Naive thymus-derived CD8-positive, alpha-beta T cell (primary cell): ENCODE measurements at places on chromosomes 6 and 20.

- no peak for DNase-seq
These were observed 59.7 kb upstream of the NT5E start for GRCh38 chr6:85390105-85390728.

DNA sequence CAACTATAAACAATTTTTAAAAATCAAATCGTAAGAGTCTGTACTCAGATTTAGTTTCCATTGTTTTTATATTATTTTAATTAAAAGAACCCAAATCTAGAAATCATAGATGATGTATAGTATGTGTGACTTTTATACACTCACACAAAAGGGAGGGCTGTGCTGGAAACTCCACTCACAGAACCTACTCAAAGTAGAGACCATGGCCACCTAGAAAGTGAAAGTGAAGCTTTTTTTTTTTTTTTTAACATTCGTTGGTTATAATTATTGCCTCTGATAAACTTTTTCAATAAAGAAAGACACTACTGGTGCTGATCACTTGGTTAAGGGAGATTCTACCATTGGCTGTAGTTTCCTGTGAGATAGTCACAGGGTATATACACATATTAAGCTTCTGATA lies 37.9 kb upstream of the PRL start:
- no peak for DNase-seq

GRCh38 chr6:134111062-134111677 lies 58.7 kb upstream of the SLC2A12 start:
- peak; percentile 38 for DNase-seq

DNA sequence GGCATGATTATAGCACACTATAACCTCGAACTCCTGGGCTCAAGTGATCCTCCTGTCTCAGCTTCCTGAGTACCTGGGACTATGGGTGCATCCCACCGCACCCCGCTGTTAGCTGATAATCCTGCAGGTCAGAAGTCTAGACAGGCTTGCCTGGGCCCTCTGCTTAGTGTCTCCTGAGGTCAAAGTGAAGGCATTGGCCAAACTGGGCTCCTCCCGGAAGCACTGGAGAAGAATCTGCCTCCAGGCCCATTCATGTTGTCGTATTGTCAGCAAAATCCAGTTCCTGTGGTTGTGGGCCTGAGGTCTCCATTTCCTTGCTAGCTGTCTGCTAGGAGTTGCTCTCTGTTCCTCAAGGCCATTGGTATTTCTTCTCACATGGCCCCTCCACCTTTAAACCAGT lies 6.3 kb upstream of the MROH8 start:
- DNase-seq, result no peak

DNA sequence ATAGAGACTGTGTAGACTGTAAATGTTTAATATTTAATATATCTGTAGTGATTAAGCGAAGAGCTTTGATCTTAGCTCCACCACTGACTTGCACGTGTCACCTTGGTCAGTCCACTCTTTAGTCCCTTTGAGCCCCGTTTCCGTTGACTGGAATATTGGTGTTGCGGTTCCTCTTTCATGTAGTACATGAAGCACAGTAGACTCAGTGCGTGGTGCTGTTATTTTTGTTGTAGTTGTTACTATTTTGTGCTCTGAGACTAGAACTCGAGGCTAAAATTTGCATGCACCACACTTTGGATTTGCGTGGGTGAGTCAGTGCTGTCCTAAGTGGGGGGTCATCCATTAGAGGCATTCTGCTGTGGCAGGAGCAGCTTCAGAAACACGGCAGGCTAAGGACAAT lies 291.4 kb downstream of the QKI start:
- no peak for DNase-seq

GRCh38 chr6:51057296-51057695 lies 238.6 kb downstream of the TFAP2B start:
- no peak for DNase-seq

DNA sequence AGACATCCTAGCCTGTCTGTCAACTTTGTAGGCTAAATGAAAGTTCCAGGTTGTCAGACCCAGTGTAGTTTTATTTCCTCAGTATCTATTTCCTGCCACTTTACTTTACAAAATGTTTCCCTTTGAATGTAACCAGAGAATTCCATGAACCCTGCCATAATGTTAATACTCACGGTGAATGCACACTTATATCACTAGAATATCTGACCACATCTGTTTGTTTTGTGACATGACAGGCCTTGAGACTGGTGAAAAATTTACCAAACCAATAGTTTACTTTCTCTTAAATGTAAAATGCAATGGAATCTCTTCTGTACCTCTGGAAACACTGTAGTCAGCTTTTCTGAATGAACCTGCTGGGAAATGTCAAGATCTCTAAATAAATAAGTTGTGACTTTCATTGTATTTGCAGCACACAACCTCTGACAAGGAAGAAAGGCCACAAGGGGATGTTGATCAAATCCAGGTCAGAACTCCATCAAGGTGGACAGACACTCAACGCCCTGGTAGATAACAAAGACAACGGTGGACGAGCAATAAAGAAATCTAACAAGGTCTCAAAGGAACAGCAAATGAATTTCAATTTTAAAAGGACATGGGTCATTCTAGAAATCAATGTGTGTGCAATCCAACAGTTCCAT lies 59.2 kb downstream of the BACH2 start:
- DNase-seq, result no peak

GRCh38 chr6:151544453-151544852 lies 50.6 kb downstream of the CCDC170 start:
- no peak for DNase-seq

GRCh38 chr20:35077872-35078271 lies 14.7 kb downstream of the TRPC4AP start:
- DNase-seq, result no peak

DNA sequence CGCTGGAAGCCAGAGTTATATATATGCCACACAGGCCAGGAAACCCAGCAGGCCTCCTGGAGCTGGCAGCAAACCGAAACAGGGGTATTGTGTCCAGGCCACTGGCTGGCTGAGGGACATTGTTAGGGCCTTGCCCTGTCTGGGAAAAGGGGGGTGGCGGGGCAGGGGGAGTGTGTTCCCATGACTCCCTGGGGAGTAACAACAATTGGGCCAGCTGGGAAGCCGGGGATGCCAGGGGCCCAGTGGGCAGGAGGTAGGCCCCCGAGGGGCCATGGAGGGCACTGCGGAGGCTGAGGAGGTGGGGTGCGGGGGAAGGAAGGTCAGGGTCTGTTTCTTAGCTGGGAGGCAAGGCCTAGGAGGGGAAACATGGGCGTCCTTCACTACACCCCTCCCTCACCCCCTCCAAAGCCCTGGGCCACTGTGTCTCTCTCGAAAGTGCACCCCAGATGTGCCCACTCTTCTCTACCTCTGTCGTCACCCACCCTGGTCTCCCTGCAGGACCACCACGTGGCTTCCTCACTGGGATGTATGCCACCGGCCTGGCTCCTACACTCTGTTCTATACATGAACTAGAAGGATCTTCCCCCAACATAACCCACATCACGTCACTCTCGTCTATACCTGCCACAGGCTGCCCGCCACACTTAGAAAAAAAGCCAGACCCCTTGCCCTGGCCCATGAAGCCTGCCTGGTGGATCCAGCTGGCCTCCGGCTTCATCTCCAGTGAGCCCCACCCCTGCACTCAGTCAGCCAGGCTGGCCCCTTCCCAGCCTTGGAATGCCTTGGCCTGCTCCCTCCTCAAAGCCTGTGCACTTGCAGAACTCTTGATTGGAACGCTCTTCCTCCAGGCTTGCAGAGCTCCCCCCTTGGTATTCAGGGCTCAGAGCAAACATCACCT lies 7.8 kb upstream of the E2F1 start:
- no peak for DNase-seq

DNA sequence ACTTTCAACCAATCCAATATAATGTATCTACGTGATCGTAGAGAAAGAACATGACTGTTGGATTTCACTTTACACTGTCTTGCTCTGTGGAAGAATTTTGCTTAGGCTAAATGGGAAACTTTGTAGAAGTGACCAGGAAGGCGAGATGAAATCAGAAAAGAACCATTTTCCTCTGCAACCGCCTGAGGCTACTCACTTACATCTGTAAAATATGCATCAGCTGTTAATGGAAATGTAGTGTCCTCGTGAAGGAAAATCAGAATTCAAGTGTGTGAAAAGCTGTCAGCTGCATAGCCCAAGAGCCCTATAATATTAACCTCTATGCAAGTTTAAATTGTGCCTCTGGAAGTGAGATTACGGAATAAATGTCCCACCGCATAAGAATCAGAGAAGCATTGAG lies 277.9 kb downstream of the C6orf118 start:
- DNase-seq, result no peak

DNA sequence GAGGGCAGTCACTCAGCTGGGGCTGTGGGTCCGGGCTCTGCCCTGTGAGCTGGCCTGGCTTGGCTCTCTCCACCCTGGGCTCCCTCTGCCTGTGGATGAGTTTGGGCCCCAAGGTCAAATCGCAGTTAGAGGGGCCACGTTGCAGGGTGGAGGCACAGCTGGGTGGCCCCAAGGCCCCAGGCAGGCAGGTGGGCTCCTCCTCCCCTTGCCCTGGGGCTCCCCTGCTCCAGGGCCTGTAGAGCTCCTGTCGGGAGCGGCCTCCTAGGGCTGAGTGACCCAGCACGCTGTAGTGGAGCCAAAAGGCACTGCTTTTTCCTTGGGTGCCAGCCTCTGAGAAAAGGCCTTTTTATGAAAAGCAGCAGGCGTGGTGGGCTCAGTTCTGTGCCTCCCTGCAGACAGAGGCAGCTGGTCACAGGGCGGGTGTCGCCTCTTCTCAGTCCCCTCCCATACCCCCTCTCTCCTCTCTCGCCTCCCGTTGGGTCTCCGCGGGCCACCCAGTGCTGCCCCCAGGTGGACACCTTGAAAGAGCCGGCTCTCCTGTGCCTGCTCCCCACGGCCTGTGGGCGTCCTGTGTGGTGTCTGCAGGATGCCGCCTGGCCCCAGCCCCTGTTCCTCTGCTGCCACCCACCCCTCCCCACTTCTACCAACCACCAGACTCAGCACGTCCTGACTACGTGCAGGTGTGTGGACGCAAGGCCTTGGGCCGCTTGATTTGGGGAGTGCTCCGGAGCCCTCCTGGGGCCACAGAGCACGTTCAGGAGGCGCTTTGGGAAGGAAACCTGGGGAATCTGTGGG lies 13.2 kb downstream of the SS18L1 start:
- peak; percentile 74 for DNase-seq

DNA sequence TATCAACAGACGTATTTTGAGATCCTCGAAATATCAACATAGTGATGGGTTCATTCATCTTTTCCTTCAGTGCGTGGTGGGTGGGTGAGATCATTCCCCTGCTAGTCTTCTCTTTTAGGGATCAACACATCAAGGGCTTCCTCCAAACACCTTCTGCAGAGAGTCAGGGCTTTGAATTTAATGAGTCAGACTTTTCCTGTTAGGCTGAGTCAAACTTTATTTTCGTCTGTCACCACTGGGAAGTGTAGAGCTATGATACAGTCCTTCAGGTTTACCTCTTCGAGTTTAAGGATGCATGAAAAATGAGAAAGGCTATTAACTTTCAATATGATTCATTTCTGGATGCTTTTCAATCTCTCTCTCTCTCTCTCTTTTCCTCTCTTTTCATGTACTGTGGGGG lies 189.1 kb downstream of the BMP2 start:
- DNase-seq, result no peak

- DNase-seq, result peak; percentile 64
These were observed 11.5 kb downstream of the NFKBIL1 start for GRCh38 chr6:31558631-31559500.
